ENCODE measurements at places on chromosomes 12 and 14.

GRCh38 chr14:91335191-91336092, 82.2 kb downstream of the CCDC88C start:
- DNase-seq, result no peak

DNA sequence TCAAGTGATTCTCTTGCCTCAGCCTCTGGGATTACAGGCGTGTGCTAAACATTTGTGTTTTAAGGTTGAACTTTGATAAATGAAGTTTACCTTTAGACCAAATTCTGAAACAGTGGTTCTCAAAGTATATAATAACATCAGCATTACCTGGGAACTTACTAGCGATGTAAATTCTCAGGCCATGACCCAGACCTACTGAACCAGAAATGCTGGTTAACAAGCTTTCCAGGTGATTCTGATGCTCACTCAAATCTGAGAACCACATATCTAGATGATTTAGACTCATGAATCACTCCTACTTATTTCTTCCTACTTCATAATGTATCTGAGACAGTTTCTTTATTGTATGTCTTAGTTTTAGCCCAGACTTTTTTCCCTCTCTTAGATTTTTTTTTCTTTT, 43.6 kb downstream of the RAD51B start:
- DNase-seq, result no peak

- DNase-seq, result peak; percentile 78
These were observed 429.1 kb downstream of the RAD51B start for GRCh38 chr14:68248481-68249255.

- DNase-seq, result no peak
These were observed 186.6 kb downstream of the PAX9 start for GRCh38 chr14:36848213-36848612.

DNA sequence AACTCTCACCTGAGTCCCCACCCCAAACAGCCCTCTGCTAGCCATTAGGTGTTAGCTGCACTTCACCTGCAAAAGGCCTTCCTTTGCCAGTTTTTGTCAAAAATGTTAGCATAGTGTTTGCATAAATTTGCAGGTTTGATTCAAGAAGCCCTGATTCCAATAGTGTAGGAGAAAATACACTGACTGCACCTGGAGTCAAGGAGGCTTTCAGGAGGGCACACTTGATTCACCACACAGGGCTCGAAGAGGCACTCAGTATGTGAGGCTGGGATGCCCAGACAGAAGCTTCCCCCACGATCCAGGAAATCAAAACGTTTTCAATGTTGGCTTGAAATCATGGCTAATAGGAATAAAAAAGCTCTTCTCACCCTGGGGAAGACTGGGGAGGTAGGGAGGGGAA, 40.5 kb upstream of the DDX11 start:
- no peak for DNase-seq
